ENCODE measurements at places on chromosomes 6 and 20. TPM values are rescaled to one million over a fixed set of nuclear protein-coding genes. Genes with fewer than 3 reads are reported as not detected.

BEND6 gene
- total RNA-seq, result 74.0 TPM

CRISP2 gene
- total RNA-seq, result not detected

PTGIS gene
- 1.2 TPM for total RNA-seq

GRCh38 chr6:22825210-22825609, 255.8 kb downstream of the HDGFL1 start:
- DNase-seq, result no peak

DNA sequence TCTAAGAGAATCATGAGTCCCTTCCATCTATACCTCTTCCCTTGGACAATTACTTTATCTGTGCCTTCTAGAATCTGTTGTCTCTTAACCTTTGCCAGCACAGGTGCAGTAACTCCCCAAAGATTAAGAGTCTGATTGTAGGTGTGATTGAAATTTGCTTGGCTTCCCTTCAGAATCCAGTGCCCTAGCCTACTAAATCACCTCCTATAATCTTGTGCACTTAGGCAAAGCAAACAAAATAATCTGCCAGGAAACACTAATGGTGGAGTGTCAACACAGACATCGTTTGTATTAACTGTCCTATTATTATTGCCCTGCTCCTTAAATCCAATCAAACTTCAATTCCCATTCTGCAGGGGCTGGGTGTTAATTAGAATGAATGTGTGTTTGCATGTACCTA, 28.0 kb downstream of the ID4 start:
- no peak for DNase-seq

- DNase-seq, result no peak
Measured at GRCh38 chr6:139027620-139028182, 844 bp upstream of the ABRACL start.

GRCh38 chr20:45999557-46000261, 9.0 kb upstream of the MMP9 start:
- no peak for DNase-seq

DNA sequence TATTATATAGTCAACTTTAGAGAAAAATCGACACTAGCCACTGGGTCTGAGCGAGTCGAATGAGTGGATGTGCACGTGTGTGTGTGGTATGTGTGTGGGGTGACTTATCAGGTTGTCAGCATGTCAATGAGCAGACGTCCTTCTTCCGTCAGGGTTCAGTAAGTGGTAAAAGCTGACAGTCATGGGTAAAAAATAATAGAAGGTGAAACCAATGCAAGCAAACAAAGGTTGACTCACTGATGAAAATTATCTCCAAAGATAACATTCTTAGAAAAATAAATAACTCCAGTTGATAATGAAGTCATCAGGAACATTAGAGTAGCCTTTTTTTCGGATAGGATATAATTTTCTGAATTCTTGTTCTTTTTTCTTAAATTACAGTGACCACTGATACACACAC, 243.8 kb upstream of the FOXQ1 start:
- DNase-seq, result no peak

All from dorsolateral prefrontal cortex (tissue), 122 donors.